ENCODE measurements at places on chromosomes 3 and 15. TPM values are rescaled to one million over a fixed set of nuclear protein-coding genes. Genes with fewer than 3 reads are reported as not detected.
A peak's percentile ranks its signal among the peaks of the same experiment; 100 is the strongest.

GRCh38 chr3:72421126-72421525 lies 427.1 kb downstream of the SHQ1 start:
- no peak for DNase-seq

GRCh38 chr3:161821591-161821990 lies 325.0 kb downstream of the OTOL1 start:
- no peak for DNase-seq

Gene COL8A1
- total RNA-seq, result 1.5 TPM

Gene VIPR1
- 259 TPM for total RNA-seq

GRCh38 chr15:52317688-52318087 lies 22.1 kb upstream of the MYO5C start:
- DNase-seq, result no peak

Gene DAZL
- not detected for total RNA-seq

GRCh38 chr15:91075739-91076138 lies 24.3 kb upstream of the SV2B start:
- DNase-seq, result no peak

DNA sequence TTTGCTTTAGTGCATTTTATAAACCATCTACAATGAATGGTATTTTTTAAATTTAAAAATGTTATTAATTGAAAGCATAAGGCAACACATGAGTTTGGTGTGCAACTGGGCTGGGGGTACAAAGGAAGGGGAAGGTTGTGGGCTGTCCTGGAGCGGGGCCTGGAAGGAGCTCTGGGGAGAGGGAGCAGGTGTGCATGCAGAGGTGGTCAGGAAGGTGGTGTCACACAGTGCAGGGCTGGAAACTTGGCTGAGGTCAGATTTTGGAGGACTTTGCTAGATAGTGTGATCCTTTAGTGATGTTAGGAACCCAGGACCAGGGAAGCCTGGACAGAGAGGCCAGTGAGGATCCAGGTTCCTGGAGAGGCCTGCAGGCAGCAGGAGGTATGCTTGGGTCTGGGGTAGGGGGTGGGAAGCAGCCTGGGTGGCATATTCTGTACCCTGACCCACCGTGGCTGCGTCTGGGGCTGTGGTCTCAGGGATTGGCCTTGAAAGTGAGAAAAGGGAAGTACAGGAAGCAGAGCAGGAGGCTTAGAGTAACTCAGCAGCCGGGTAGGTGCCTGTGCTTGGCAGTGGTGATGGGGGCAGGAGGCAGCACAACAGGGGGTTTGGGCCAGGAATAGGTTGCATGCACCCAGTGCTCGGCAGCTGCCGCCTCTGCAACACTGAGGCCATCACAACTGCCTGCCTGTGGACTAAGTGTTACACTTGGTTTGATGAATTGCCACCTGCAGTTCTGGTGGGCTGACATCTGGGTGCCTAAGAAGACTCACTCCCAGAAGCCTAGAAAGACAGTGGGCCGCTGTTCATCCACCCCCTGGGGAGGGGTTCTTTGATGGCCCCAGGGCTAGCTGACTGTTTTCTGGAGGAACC lies 33.0 kb downstream of the KY start:
- no peak for DNase-seq

Gene SNX22
- total RNA-seq, result not detected

DNA sequence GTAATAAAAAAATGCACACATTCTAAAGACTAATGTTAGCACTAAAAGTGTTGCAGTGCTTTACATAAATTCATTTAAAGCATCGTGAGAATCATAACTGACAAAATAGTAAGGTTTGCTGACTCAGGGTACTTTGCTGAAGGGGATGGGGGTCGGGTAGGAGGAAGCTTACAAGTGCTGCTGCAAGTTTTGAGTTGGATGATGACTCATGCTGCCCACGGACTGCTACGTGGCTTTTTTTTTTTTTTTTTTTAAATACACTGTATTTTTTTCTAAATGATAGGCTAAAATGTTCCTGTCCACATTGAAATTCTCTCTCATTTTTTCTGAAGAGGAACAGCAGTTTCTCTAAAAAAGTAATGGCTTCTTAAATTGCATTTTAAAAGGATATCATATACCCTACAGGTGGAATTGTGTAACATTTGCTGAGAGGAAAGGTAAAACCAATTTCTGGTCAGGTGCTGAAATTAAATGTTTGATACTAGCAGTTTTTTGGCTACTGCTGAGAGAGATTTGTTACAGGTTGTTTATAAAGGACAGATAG lies 2.2 kb downstream of the MAPK6 start:
- peak; percentile 47 for DNase-seq

- DNase-seq, result no peak
Measured at GRCh38 chr3:50230794-50231125, 5.2 kb upstream of the GNAI2 start.

Gene MUC4
- 187 TPM for total RNA-seq

DNA sequence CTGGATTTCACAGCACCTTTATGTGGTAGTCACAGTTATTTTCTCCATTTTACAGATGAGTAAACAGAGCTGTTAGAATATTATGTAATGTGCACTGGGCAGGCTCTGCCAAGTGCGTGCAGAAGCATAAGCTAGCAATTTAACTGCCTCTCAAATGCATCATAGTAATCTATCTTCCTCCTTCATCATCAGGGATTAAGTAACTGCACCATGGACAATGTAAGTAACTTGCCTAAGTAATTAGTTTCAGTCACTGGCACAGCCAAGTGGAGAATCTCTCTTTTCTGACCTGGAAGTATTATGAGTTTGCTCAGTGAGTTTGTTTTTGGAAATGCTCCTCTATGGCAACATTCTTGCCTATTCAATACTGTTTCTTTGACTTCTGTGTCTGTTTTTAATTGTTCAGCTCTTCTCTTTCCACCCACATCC lies 260.5 kb downstream of the PTPRG start:
- DNase-seq, result no peak

Gene VEPH1
- total RNA-seq, result 4.1 TPM

Gene MOBP
- 5.2 TPM for total RNA-seq

DNA sequence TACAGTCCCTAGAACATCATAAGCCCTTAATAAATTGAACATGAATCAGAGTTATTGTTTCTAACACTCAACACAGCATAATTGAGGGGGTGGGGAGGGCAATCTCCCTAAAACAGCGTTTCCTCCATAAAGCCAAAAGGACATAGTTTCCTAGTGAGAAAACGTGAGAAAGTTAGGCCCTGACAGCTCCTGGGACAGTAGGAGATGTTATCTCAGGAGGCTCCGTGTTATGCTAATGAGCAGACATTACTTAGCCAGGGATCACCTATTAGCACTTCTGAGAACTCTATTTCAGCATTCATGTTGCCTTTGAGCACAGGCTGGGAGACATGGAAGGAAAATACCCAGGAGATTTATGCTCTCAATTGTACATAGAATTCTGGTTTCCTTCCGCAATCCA lies 229.1 kb upstream of the ADAMTS9 start:
- no peak for DNase-seq

GRCh38 chr15:91857772-91858171 lies 4.3 kb downstream of the SLCO3A1 start:
- no peak for DNase-seq

GRCh38 chr3:179410331-179410730 lies 40.9 kb downstream of the GNB4 start:
- no peak for DNase-seq

- DNase-seq, result no peak
Measured at GRCh38 chr3:81695302-81695701, 66.1 kb downstream of the GBE1 start.

GRCh38 chr3:54857343-54857742 lies 70.5 kb downstream of the LRTM1 start:
- no peak for DNase-seq

DNA sequence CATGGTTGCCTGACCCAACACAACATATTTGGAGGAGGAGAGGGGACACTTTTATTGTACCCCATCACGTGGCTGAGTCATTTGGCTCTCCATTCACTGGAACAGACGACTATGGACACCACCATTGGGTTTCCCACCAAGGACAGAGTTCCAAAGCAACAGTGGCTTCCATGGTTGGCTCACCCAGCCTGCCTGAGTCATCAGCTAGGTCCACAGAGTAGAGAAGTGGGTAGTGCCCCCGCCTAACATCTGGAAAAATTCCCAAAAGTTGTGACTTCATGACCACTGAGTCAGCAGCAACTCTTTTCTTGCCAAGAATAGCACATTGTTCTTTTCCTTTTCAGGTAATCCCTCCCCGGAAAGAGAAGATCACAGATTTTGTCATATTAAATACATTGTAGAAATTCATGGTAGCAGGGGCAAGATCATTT lies 3.0 kb upstream of the PPP1R2 start:
- peak; percentile 26 for DNase-seq

- no peak for DNase-seq
Measured at GRCh38 chr15:65512807-65513416, 4.6 kb downstream of the DPP8 start.

Gene CISH
- 4.4 TPM for total RNA-seq

Gene AAGAB
- total RNA-seq, result 343 TPM

- DNase-seq, result no peak
Measured at GRCh38 chr3:42756681-42757213, 16.3 kb downstream of the CCDC13 start.

GRCh38 chr3:16224325-16224724 lies 40.4 kb downstream of the DPH3 start:
- no peak for DNase-seq
